Activated CD8-positive, alpha-beta memory T cell treated with anti-CD3 and anti-CD28 coated beads for 48 hours (primary cell): ENCODE measurements at places on chromosomes 5 and 9.

DNA sequence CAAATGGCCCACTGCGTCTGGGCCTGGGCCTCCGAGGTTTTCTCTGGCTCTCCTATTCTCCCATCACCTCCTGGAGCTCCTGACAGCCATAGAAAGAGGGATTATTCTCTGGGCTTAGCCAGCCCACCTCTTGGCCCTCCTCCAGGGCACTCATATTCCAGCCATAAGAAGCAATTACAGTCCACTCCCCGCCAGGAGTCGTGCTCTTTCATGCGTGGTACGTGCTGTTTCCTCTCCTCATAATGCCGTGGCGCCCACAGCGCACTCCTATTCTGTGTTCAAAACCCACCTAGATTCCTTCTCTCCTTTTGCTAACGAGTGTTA, 240.8 kb upstream of the ZNF462 start:
- DNase-seq = no peak

DNA sequence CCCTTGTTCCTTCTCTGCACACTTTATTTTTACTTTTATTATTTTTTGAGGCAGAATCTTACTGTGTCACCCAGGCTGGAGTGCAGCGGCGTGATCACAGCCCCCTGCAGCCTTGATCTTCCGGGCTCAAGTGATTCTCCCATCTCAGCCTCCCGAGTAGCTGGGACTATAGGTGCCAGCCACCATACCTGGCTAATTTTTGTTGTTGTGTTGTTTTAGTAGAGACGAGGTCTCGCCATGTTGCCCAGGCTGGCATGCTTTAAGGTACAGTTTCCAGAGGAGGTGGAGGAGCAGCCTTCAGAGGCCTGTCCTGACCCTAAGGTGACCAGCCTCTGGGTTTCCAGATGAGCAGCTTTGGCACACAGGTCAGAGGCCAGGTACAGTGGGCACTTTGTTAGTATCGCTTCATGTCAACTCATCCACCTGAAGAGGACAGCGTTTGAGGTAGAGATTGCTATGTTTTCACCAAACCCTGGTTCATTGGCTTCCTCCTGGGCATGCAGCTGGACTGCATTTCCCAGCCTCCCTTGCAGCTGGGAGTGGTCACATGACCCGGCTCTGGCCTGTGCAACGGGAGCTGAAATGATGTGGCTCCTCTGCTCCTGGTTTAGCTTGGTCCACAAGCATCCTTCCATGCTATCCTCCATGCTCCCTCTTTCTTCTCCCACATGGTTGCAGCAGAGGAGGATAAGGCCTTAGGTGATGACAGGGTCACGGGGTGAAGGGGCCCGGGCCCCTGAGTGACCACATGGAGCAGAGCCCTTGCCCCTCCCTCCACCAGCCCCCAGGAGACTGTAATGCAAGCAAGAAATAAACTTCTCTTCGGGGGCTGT, 139.3 kb upstream of the IER5L start:
- DNase-seq = no peak

DNA sequence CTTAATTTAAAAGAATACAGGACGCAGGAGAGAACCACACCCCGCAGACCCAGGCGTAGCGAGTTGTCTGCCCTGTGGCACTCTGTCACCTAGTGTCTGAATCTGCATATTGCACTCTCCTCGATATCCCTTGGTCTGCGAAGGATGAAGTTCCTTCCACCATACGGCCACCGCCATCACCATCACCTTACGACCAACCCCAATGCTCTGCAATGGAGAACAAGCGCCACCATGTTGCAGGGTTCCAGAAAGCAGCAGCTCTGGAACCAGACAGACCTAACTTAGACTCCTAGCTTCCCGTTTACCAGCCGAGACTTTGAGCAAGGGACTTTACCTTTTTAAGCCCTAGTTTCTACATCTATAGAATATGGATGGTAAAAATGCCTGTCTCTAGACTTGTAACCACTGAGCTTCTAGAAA, 77.4 kb upstream of the DMRT1 start:
- DNase-seq = no peak

DNA sequence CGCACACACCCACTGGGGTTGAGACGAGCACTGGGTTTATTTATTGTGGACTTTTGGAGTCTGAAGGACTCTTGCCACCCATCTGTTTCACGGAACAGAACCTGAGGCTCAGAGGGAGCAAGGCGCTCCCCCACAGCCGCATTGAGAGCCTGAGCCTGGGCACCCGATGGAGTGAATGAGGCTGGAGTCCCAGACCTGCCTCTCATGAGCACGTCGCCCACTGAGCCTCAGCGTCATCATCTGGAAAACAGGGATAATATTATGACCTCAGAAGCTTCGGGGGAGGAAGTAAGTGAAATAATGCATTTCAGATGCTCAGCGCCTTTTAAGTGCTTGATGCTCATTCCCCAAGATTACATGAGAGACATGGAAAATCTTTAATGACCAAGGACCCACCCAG, 5.5 kb downstream of the NEK6 start:
- no peak for DNase-seq

GRCh38 chr9:119639287-119639955, 270.2 kb upstream of the BRINP1 start:
- no peak for DNase-seq

GRCh38 chr9:98740226-98740881, 31.6 kb upstream of the GABBR2 start:
- no peak for DNase-seq

DNA sequence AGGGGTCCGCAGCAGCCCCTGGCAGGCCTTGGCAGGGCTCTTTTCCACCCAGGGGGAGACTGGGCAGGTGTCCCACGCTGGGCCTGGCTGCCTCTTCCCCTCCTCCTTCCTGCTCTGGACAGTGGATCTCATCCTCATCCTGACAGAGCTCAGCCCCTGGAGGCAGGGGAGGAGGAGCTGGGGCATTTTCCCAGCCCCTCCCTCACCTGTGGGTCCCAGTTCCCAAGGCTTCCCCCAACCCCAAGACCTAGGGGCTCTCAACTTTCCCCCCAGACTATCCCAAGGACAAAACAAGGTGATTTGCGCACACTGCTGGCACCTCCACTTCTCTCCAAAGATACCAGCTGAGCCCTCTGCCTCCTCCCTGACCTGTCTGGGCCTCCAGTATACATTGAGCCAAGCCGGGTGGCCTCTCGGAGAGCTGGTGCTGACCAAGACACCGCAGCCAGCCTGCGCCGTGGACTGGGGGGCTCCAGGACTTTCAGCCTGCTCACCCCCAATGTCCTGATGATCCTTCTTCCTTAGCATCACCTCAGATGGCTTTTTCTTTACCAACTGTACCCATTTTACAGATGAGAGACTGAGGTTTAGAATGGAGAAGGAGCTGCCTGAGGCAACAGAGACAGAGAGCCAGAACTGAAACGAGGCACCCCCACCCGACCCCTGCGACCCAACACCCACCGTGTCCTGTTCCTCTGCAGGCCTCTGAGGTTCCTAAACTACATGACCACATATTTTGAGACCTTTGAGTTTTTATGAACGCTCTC, 126.6 kb downstream of the BARX1 start:
- no peak for DNase-seq

DNA sequence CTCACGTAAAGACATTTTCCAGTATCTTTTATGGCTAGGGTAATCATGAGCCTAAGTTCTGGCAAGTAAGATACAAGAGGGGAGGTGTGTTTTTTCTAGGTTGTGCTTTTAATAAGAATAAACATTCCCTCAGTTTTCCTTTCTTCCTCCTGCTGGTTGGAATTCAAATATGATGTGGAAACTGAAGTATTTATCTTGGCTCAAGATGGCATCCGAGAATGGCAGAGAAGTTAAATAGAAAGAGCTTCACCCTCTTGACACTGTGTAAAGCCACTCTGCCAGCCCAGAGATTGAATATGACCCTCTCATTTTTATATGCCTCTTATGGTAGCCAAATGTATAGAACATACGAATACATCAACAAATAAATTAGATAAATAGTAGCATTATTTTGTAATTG, 438.4 kb downstream of the ISL1 start:
- DNase-seq = no peak

GRCh38 chr5:130893006-130893405, 272.1 kb downstream of the HINT1 start:
- no peak for DNase-seq

GRCh38 chr5:172342918-172343317, 59.4 kb upstream of the UBTD2 start:
- no peak for DNase-seq
